Left cardiac atrium (tissue), 4 donors: ENCODE measurements at places on chromosomes 12 and 14. TPM values are rescaled to one million over a fixed set of nuclear protein-coding genes. Genes with fewer than 3 reads are reported as not detected.
A peak's percentile ranks its signal among the peaks of the same experiment; 100 is the strongest.

DNA sequence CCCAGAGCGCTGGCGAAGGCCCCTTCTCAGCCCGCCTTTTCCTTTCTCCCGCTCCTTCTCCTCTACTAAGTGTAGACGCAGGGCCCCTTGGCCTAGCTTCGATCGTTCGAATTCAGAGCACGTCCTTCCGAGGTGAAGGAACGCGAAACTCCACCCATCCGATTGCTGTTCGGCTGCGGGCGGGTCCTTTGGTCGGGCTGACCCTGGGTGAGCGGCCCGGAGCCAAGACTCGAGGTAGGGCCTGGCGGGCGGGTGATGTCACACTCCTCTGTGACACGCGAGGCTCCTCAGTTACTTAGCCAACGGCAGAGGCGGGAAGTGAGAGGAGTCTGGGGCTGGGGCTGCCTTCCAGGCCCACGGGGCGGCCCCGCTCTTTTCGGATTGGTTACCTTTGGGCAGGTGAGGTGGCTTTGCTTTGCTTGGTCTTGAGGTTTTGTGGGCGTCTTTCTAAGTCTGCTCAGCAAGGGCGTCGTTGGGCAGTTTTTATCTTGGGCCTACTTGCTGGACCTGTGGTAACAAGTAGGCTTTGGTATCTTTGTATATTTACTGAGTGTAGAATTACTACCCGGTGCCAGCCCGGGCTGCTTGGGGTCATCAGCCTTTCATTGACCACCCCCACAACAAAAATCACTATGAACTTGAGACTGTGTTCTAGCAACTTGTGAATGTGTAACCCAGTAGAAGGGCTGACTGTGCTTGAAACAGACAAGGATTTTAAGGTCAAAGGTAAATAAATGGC, 694 bp downstream of the TMBIM6 start:
- DNase-seq = peak; percentile 94

DNA sequence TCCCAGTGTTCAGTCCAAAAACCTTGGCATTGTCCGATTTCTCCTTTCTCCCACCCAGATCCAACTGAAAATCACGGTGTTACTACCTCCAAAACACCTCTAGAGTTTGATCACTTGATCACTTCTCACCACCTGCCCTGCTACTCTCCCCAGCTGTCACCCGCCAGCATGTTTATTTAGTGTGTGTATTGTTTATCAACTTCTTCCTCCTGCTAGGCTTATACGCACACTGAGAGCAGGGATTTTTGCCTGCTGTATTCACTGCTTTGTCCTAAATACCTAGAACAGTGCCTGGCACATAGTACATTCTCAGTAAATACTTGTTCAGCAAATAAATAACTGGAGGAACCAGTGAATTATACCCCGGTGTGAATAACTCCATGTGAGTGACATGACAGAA, 5.0 kb downstream of the BDKRB1 start:
- DNase-seq = no peak

DNA sequence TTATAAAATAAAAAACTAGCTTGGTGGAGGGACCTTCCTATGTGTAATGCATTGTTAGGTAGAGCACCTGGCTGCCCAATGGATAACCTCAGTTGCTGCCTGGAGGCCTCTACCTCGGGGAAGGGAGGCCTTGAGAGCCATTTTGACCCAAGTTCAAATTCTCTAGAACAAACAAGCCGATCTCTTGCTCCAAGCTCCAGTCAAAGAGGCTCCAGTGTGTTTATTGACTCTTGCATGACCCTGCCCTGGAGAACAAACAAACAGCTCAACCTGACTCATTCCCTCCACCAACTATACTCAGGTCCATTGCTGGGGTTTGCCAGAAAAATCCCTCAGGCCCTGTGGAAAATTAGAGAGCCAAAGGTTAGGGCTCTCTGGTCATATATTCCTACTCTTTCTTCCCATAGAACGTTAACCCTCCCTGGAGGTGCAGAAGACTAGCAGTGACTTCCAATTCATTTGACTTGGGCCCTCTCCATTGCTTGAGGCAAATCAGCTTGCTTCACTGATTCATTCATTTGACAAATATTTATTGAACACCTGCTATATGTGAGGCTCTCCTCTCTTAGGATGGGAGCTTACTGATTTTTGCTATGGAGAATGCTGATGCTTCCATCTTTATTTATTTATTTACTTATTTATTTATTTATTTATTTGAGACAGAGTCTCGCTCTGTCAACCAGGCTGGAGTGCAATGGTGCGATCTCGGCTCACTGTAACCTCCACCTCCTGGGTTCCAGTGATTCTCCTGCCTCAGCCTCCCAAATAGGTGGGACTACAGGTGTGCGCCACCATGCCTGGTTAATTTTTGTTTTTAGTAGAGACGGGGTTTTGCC, 73.7 kb upstream of the CISTR start:
- no peak for DNase-seq

DNA sequence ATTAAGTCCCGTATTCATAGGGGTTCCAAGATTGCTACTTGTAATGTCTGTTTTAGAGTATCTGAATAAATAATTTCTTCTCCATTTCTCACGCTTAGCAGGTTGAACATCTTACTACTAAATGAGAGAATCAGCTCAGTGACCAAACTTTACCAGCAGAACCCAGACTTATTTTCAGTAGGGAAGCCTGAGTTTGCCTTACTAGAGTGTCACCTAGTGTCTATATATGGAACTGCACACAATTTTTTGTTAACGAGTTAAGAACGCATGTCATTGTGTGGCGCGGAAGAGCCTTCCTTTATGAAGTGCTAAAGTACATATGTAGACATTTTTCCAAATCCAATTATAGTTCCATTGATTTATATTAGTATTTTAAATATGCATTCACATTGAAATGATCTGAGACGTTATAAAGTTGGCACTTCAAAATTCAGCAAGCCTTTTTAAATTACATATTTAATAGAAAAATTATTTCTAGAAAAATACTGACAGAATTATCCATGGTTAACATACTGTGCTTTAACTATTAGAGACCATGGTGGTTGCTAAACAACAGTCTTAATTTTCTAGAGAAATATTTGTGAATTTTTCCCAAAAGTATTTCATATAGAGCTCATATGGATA, 88.3 kb downstream of the RPS29 start:
- no peak for DNase-seq

- DNase-seq = no peak
Measured at GRCh38 chr14:102883089-102883541, 39.3 kb upstream of the AMN start.

GRCh38 chr14:29458547-29458946, 469.1 kb downstream of the PRKD1 start:
- no peak for DNase-seq

DNA sequence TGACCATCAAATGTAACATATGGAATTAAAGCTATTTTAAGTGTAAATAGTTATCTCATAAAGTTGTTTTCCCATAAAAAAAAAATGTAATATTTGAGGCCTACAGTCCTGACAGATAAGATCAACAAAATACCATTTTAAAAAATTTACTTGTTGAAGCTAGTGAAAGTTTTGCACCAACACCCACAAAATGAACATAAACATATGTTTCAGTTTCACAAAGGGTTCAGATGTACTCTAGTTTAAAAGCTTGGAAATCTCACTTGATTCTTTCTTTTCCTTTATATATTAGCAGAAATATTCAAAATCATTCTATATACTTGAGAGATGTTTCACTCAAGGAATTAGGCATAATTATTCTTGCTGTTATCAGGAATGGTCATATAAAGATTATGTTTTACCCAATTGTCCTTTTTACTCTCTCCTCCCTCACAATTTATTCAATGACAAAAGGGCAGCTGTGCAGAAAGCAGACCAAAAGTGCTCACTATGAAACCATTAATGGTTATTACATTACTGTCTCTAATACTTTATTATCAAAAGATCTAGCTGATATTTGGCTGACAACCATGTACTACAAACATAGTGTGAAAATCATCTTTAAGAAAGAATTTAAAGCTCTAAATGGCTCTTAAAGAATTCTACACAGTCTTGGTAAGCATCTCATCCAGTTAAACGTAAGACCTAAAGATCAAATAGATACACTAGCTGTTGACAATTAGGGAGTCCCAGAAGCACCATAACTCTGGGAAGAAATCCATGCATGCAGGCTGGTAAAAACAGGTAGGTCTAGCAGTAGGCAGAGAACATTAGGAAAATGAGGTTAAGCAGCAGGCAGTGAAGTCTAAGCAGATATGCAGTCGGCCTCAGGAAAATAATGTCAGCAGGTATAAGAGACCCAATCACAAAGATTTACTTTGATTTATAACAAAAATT, 28.8 kb downstream of the KIF21A start:
- no peak for DNase-seq

- DNase-seq = no peak
Measured at GRCh38 chr12:93133361-93133760, 204.3 kb upstream of the EEA1 start.

- DNase-seq = no peak
Measured at GRCh38 chr14:69880044-69880487, 850 bp downstream of the SMOC1 start.

GRCh38 chr14:103377522-103378037, 7.6 kb upstream of the MARK3 start:
- DNase-seq = no peak

DNA sequence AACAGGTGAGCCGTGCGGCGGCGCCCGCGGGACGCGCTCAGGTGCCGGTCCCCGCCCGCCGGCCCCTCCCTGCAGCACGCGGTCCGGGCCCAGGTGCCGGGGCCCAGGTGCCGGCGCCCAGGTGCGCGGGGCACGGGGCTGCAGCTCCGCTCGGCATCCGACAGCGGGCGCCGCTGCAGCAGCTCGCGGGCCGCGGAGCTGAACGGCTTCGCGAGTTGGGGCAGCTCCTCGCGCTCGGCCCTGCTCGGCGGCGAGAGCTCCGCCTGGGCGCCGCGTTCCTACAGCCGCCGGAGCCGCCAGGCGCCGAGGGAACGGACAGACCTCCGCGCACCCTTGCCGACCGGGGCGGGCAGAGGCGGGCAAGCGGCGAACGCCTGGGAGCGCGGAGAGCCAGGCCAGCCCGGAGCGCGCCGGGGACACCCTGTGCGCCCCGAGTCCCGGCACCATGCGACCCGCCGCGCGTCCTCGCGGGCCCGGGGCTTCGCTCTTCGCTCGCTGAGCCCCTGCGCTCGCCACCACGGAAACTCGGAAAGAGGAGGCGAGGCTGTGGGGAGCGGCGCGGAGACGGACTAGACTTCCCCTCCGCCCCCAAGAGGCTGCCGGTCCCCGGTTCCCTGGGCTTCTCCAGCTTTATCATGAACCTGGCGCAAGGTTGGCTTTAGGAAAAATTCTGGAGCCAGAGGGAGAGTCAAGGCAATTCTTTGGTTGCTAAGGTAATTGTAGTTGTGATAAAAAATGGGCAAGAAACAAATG, at the start of gene RGS6:
TSS of gene RGS6 (plus strand) at position 201 of the 753 bp plus-strand sequence.
- no peak for DNase-seq

GRCh38 chr14:99562856-99563748, 40.9 kb downstream of the CCDC85C start:
- DNase-seq = peak; percentile 79

DNA sequence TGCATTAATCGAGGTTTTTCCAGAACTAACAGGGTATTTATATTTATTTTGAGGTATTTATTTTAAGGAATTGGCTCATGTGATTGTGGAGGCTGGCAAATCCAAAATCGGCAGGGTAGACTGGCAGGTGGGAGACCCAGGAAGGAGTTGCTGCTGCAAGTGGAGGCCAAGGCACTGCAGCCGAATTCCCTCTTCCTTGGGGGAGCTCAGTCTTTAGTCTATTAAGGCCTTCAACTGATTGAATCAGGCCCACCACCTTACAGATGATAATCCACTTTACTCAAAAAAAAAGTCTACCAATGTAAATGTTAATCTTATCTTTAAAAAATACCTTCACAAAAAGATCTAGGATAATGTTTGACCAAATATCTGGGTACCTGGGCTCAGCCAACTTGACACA, 1.2 kb upstream of the OAS2 start:
- DNase-seq = no peak

- DNase-seq = no peak
Measured at GRCh38 chr12:104136577-104136976, 1.4 kb downstream of the NFYB start.

DNA sequence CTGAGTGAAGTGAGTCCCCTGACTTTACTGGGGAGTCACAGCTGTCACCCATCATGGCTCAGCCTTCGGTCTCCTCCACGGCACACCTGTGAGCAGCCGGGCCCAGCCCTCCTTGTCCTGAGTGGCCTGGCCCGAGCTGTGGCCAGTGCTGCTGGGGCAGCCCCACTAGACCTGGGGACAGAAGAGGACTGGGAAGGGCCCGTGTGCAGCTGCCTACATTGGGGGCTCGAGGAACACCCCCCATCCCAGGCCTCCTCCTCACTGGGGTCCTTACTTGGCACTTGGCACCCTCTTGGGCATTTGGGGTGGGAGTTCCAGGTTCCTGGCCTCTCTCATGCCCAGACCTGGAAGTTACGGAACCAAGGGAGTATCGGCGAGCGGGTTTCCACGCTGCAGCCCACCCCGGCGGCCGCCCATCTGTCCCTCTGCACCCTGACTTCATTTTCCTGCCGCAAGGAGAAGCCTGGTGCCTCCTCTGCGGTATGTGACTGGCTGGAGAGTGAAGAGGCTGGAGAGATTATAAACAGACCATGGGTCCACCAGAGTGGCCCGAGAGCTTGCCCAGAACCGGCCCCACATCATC, 179.7 kb downstream of the KIF26A start:
- no peak for DNase-seq

- no peak for DNase-seq
Measured at GRCh38 chr14:39868251-39868650, 436.0 kb upstream of the FBXO33 start.

DNA sequence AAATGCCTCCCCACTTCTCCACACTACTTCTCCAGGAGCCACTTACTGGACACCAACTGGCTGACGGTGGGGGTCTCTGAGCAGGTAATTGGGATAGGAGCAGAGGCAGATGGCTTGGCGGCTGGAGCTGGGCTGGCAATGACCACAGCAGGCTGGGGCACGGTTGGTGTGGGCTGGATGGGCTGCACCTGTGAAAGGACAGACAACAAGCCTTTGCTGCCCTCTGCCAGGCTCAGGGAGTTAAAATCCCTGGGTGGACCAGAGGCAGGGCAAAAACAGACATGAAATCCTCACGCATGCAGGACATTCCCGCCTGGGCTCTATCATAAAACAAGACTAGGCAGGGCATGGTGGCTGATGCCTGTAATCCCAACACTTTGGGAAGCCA, 19.3 kb upstream of the TFCP2 start:
- no peak for DNase-seq

DNA sequence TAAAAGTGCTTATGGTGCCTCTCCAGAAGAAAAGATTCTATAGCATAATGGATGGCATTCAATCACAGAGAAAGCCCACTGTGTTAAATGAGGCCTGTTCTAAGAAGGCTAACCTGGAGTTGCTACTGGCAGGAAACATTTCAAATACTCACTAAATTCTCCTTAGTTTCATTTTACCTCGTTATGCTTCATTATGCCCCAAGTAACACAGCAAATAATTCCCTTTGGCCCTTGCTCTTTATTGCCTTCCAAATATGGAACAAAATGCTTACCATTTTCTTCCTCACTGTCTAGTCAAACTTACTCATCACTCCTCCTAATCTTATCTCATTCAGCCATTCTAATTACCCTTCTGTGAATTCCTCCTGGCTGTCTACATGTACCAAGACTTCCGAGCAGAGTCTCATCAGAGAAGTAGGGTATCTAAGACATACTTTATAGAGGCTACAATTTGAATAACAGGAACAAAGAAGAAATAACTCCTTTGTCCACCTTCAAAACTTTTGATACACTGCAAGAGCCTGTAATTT, 292.1 kb upstream of the CLEC14A start:
- DNase-seq = no peak

- peak; percentile 88 for DNase-seq
Measured at GRCh38 chr12:53071591-53072551, 7.3 kb downstream of the SPRYD3 start.

TRAF3 gene
- 12.2 TPM for total RNA-seq

SSPN gene
- 114 TPM for total RNA-seq

ITFG2 gene
- 16.4 TPM for total RNA-seq

C12orf50 gene
- total RNA-seq = not detected

SERPINA10 gene
- not detected for total RNA-seq

FAM186B gene
- 0.31 TPM for total RNA-seq

HSP90AA1 gene
- 505 TPM for total RNA-seq
